ENCODE measurements at places on chromosomes 1 and 21.

GRCh38 chr1:21234779-21235178, 55.5 kb downstream of the ECE1 start:
- no peak for DNase-seq

GRCh38 chr1:159827549-159827948, 876 bp downstream of the SLAMF8 start:
- no peak for DNase-seq

- DNase-seq = no peak
Observed at GRCh38 chr1:114338191-114338890, 172.7 kb downstream of the TRIM33 start.

DNA sequence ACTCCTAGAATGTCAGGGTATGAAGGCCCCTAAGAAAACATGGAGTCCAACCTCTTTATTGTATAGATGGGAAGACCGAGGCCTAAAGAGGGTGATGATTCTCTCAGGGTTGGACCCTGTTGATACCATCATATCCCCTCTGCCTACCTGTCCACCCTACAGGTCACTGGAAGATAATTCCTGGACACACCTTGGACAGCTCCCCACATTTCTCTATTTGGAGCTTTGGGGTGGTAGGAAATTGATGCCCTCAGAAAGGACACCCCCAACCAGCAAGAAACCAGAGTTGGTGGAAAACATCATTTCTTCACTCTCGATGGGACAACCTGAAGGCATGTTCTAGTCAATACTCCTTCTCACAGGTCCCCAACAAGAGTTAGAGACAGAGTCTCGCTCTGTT, 3.0 kb upstream of the TCEA3 start:
- no peak for DNase-seq

- DNase-seq = no peak
Observed at GRCh38 chr21:37757606-37758376, 158.5 kb downstream of the KCNJ6 start.

DNA sequence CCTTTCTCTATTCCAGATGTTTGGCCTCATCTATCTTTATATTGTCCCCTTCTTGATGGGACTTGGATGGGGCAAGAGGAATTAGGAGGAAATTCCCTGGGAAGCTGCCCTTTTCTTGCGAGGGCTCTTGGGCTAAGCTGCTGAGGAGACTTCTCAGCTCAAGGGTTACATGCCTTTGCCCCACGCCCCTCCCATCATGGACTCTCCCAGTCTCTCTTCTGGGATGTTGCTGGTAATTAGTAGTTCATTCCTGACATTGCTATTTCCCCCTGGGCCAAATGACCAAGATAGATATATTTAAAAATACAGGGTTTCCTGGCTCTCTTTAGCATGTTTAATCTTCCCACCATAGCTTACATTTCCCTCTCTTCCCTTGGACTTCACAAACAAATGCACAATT, 90.6 kb upstream of the RALGPS2 start:
- no peak for DNase-seq

GRCh38 chr1:119323216-119323982, 45.2 kb upstream of the HAO2 start:
- DNase-seq = no peak

- DNase-seq = no peak
Observed at GRCh38 chr1:170714163-170714562, 50.2 kb downstream of the PRRX1 start.

DNA sequence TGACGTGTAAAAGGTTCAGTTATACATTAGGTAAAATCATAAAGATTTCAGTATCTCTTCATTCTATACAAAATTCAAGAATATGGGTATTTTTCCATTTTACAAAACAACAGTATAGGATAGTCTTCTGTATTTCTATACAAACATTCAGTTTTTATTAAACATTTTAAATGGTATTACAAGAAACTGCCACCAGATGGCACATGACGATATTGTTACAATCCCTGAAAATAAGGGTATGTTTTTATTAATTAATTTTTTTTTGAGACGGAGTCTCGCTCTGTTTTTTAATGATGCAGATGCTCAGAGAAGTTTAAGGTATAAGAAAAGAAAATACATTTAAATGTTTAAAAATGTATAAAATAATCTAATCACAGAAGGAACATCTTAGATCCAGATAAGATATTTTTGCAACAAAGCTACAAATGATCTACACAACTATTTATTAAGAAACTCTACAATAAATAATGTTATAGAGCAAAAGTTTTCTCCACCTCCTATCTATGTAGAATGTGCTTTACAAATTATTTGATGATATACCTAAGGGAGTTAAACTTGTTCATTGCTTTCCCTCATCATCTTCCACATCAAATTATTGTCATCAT, 23.5 kb upstream of the RSBN1 start:
- DNase-seq = no peak

DNA sequence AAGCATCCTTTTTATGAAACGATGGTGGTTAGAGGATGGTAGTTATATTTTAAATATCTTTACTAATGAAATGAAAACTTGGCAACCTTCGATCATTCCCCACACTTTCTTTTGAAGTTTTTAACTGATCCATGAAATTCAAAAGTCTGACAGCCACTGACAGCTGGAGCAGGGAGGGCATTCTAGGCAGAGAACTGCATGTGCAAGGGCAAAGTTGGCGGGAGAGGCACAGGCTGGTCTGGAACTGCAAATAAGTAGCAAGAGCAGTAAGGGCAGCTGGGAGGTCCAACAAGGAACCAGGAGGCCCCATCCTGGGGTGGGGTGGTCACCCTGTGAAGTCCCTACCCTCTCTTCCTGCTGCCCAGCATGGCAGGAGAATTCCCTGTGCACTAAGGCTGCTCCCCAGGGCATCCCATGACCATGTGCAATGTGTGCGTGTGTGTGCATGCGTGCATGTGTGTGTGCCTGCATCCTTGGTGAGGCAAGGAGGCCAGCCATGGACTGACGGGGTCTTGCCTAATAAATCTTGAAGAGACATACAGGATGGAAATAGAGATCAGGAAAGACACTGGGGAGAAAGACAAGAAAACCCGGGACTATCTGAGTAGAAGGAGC, 33.1 kb upstream of the FOXO6 start:
- DNase-seq = no peak

- no peak for DNase-seq
Observed at GRCh38 chr1:194533641-194534040, 1347.2 kb upstream of the B3GALT2 start.

DNA sequence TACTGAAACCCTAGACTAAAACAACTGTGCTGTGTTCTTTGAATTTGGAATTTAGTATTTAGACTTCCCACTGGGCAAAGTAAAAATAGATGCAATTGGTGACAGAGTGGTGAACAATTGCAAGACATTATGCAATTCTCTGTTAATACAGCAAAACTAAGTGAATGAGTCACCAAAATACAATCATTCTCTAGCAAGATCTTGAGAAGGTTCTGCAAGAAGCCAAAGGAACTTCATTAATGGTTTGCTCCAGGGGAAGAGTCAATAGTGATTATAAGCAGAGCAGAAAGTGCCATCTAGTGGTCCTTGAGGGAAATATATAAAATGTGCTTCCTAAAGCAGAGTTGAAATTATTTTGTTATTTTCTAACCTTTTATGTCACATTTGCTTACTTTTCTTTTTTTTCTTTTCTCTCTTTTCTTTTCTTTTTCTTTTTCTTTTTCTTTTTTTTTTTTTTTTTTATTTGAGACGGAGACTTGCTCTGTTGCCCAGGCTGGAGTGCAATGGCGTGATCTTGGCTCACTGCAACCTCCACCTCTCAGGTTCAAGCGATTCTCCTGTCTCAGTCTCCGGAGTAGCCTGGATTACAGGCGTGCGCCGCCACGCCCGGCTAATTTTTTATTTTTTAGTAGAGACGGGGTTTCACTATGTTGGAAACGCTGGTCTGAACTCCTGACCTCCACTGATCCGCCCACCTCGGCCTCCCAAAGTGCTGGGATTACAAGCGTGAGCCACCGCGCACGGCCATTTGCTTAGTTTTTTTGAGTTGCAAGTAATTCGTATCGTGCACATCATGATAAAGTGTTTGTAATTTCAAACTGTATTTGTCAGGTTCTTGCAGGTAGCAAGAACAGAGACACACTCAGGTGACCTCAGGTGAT, 99.2 kb downstream of the CTH start:
- no peak for DNase-seq

DNA sequence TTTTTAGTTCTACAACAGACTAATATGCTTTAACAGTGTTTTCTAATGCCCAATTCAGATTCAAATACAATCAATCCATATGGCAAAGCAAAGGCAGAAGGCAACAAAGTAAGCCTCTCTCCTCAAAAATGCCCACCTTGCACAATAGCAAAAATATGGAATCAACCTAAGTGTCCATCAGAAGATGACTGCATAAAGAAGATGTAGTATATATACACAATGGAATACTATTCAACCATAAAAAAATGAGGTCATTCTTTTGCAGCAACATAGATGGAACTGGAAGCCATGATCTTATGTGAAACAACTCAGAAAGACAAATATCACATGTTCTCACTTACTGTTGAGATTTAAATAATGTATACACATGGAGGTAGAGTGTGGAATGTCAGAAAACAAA, 80.7 kb downstream of the EIF4G3 start:
- no peak for DNase-seq

DNA sequence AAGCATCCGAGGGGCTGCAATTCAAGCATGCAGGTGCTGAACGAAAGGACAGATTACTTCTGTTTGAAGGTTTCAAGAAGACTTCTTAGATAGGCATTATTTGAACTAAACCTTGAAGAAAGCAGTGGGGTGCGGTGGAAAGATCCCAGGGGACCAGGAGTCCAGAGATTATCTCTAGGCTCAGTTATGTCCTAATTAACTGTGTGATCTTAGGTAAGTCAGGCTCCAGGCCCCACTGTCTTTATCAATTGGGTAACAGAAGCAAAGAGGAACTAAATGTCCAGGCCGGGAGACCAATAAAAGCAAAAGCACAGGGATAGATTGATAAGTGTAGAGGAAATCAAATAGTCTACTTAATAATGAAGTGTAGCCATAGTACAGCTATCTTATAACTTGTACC, 72.9 kb upstream of the CDC42BPA start:
- DNase-seq = no peak

DNA sequence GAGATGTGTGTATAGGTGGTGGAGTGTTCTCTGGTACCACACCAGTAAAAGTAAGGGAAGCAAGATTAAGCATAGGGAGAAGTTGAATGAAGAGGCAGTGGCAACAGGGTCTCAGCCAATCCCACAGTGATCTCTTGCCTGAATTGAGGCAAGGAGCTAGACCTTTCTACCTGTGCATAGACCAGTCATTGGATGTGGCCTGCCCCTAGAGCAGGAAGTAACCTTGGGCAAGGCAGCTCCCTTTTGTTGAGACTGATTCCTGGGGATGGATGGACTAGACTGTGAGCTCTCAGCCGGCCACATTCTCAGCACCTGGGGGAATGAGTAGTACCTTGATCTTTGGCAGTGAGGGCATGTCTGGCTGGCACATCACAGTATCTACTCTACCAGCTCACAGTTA, 6.4 kb downstream of the USP16 start:
- no peak for DNase-seq

- DNase-seq = no peak
Observed at GRCh38 chr1:236952246-236953003, 51.8 kb downstream of the MT1HL1 start.

- DNase-seq = peak; percentile 44
Observed at GRCh38 chr1:76083189-76083588, 8.6 kb downstream of the ST6GALNAC3 start.

- DNase-seq = no peak
Observed at GRCh38 chr1:216809649-216810048, 86.4 kb upstream of the ESRRG start.

- DNase-seq = peak; percentile 24
Observed at GRCh38 chr1:160428655-160429054, 28.3 kb downstream of the VANGL2 start.

GRCh38 chr1:111275079-111275478, 15.6 kb upstream of the CHIA start:
- DNase-seq = no peak

- DNase-seq = no peak
Observed at GRCh38 chr1:172653015-172653709, 5.7 kb upstream of the FASLG start.

GRCh38 chr1:41999884-42000283, 81.2 kb upstream of the HIVEP3 start:
- no peak for DNase-seq

GRCh38 chr21:16422702-16423101, 692.9 kb downstream of the USP25 start:
- no peak for DNase-seq

- no peak for DNase-seq
Observed at GRCh38 chr1:85656256-85656655, 52.0 kb downstream of the ZNHIT6 start.

- DNase-seq = no peak
Observed at GRCh38 chr1:155946633-155947219, 5.3 kb downstream of the RXFP4 start.

DNA sequence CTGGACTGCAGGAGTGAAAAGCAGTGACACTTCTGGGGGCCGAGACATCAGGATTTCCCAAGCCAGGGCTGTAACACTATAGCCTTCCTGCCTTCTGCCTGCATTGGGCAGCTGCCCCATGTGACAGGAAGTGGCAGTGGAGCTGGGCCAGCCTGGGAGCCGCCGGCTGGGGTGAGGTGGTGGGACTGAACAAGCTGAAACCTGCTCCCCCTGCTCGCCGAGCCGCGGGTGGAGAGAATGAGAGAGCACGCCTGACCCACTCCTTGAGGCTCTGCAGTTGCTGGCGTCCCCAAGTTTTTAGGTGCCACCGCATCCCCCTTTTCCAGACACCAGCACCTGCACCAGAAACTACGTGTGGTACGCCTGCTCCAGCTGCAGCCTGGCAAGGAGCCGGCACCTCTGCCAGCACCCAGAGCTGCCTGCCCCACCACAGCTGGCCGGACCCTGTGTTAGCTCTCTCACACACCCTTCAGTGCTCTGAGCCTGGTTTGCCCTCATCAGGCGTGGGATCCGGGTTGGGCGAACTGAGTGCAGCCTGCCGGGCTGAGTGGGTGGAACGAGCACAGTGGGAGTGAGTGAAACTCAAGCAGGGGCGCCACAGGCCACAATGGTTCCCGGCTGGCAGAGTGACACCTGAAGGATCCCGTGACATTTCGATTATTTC, 119.4 kb downstream of the AKT3 start:
- DNase-seq = peak; percentile 65

GRCh38 chr21:35189077-35189863, 140.2 kb upstream of the RUNX1 start:
- no peak for DNase-seq

DNA sequence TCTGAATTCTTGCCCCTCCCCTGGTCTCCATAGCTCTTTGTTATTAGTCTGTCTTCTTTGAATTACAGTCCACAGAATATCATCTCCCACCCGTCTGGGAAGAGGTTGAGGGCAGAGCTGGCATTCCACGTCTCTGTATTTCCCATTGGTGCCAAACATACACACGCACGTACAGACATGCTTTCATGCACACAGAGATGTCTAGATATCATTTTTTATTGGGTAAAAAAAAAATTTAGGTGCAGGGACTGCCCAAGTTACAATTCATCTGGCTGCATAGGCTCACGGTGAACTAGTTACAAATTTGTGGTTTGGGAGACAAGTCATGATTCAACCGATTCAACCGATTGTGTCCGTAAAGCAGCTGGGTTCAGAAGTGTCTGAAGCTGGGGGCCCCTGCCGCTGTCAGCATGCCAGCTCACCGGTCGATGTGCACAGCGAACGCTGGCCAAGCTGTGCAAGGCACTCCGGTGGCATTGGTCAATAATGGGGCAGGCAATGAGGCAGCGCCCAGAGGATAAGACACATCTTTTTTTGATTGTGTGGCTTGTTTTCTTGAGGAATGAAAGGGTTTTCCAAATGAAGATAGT, 73.7 kb downstream of the KCNN3 start:
- DNase-seq = no peak
